AML-193 (cell line): ENCODE measurements at places on chromosomes 6 and 20.

DNA sequence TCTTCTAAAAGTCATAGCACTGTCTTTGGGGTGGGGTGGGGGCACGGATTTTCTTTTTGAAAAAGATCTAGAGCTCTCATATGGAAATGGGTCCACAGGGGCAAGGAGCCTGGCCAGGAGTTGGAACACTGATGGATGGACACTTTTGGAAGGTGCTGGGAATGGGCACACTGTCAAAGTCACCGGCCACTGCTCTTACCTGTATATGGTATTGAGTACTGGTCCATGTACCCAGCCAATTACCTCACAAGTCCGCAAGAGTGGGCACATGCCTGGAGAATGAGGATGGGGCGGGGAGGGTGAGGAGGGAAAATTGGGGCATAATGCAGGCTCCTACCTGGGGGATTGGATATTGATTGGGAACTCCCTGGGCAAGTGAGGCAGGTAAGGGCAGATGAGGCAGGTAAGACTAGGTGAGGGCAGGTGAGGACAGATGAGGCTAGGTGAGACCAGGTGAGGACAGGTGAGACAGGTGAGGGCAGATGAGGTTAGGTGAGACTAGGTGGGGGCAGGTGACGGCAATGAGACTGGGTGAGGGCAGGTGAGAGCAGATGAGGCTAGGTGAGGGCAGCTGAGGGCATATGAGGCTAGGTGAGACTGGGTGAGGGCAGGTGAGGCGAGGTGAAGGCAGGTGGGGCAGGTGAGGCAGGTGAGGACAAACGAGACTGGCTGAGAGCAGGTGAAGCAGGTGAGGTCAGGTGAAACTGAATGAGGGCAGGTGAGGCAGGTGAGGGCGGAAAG lies 167.9 kb downstream of the NRN1 start:
- no peak for DNase-seq

- no peak for DNase-seq
Measured at GRCh38 chr20:46213946-46214823, 94.1 kb downstream of the CDH22 start.

- no peak for DNase-seq
Measured at GRCh38 chr6:33211666-33212422, 3.5 kb downstream of the RING1 start.

GRCh38 chr6:85346196-85346595 lies 103.7 kb upstream of the NT5E start:
- DNase-seq = no peak

DNA sequence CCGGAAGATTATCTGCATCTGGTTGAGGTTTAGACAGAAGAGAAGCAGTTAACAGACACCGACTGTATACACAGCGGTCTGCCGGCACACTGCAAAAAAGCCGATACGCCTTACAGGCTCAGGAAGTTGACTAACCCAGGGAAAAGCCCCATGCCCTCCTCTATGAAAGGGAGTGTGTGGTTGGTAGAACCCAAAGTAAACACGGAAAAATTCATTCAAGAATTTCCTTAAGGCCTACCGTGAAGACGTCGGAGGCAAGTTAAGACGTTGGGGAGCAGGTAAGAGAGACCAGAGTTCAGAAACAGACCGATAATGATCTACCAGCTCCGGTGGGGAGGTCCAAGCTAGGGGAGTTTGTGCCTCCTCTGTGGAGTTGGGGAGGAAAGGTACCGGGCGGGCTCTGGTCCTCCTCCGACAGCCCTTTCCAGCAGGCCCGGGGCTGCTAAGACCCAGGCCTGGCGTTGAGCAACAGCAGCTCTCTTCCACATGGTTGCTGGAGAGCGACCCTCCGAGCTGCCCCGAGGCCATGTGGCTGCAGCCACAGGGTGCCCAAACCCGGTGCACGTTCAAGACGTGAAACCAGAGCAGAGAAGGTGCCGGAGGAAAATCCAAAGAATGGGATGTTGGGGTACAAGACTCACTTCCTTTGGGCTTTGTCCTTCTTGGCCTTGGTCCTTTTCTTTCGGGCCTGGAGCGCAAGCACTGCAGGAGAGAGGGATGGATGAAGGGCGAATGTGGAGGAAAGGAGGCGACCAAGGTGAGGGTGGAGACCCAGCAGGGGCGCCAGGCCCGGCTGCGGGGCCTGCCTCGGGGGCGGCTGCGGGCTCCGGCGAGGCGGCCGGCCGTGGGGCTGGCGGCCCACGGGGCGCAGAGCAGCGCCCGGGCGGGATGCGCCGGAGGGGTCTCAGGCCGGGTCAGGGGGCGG lies 809 bp downstream of the SRPK1 start:
- peak; percentile 27 for DNase-seq

DNA sequence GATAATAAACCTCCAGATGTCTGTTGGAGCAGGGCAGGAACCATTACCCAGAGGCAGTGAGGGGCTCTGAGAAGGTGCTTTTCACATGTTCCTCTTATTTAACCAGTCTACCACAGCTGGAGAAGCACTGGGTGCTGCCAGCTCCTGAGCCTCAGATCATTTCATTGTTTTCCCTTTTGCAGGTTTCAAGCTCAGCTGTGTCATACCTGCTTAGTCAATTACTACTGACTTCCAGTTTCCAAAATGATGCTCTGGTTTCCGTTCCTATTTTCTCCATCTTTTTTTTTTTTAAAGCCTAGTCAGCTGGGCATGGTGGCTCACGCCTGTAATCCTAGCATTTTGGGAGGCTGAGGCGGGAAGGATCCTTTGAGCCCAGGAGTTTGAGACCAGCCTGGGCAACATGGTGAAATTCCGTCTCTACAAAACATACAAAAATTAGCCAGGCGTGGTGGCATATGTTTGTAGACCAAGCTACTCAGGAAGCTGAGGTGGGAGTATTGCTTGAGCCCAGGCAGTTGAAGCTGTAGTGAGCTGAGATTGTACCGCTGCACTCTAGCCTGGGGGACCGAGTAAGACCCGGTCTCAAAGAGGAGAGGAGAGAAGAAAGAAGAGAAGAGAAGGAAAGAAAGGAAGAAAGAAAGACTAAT lies 6.7 kb downstream of the FLOT1 start:
- no peak for DNase-seq

DNA sequence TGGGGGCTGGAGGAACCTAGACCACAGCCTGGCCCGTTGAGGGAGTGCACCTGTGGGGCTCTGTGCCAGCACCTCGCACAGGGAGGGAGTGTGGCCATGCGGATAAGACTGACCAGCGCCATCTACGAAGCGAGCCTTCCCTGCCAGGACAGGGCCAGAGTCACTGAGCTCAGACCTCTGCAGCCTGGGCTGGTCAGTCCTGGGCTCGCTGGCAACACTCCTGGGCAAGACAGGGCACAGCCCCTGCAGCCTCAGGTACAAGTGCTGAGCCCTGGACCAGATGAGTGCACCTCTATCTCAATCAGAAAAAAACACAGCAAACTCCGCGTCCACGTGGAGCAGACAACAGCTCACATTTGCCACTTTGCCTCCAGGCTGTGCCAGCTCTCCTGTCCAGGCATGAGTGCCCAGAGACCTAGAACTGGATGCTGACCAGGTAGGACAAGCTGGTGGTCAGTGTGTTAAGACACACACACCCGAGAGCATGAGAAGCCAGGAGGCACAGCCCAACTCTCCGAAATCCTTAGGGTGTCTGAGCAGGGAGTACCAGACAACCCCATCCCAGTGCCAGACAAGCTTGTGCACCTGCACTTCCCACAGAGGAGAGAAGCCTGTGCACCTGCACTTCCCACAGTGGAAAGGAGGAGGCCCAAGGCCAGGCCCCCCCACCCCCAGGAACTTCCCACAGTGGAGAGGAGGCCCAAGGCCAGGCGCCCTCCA lies 4.9 kb downstream of the ARFRP1 start:
- no peak for DNase-seq

DNA sequence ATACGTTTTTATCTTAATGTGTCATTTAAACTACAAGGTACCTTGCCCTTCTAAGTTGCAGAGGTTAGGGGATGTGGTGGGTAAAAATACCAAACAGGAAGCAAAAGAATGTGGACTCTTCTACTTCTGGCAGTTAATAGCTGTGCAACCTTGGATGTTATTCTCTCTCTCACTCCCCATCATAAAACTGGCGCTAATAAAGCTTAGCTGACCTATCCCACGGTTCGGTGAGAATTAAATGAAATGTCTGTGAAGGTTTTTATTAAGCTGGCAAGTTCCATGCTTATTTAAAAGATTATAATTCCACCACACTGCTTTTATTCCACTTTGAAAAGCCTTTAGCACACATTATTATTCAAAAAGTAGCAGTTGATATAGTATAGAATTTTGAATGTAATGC lies 127.8 kb upstream of the SLC22A23 start:
- no peak for DNase-seq

GRCh38 chr6:137465378-137466009 lies 28.7 kb downstream of the OLIG3 start:
- no peak for DNase-seq

GRCh38 chr20:24738981-24739633 lies 210.0 kb upstream of the CST7 start:
- DNase-seq = no peak

- DNase-seq = no peak
Measured at GRCh38 chr20:58637466-58638213, 13.4 kb upstream of the STX16 start.

- DNase-seq = no peak
Measured at GRCh38 chr6:83708970-83709747, at the start of gene SNAP91. SNAP91 (minus strand) TSS chr6:83709101; CDS start chr6:83707927, 1,174 bp downstream.

- DNase-seq = no peak
Measured at GRCh38 chr6:3789896-3790558, 38.5 kb upstream of the PXDC1 start.

DNA sequence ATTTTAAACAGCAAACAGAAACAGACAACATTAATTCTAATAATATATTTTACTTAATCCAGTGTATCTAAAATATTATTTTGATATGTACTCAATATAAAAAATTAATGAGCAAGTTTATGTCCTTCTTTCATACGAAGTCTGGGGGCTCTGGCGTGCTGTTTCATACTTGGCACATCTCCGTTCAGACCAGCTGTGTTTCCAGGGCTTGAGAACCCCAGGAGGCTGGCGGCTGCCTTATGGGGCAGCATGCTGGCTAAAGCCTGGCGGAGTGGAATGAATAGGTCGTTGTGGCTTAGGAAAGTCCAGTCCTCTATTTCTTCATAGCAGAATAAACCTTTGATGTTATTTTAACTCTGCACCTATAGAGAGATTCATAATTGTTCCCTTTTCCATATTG lies 43.3 kb downstream of the DUSP22 start:
- DNase-seq = no peak

DNA sequence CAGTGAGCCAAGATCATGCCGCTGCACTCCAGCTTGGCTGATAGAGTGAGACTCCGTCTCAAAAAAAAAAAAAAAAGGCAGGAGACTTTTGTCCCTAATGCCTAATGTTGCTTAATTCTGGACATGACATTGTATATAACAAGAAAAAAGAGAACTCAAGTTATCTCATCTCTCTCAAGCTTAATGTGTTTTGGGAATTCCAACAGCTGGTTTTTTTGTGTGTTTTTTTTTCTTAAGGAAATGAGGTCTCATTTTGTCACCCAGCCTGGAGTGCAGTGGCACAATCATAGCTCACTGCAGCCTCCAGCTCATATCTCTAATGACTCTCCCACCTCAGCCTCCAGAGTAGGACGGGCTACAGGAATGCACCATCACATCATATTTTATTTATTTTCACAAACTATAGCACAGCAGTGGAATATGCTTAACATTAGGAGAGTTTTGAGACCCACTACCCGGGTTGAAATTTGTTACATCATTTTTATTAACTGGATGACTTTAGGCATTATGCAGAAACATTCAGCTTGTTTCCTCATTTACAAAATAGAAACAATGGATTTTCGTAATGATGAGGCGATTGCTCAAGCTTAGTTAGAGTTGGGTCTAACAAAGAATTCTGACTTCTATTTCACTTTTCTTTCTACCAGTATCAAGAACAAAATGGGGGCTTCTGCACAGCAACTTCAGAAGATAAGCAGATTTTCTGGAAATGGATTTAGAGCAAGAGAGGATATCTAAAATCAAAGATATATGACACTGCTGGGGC lies 104.1 kb upstream of the BTN3A2 start:
- DNase-seq = peak; percentile 35

DNA sequence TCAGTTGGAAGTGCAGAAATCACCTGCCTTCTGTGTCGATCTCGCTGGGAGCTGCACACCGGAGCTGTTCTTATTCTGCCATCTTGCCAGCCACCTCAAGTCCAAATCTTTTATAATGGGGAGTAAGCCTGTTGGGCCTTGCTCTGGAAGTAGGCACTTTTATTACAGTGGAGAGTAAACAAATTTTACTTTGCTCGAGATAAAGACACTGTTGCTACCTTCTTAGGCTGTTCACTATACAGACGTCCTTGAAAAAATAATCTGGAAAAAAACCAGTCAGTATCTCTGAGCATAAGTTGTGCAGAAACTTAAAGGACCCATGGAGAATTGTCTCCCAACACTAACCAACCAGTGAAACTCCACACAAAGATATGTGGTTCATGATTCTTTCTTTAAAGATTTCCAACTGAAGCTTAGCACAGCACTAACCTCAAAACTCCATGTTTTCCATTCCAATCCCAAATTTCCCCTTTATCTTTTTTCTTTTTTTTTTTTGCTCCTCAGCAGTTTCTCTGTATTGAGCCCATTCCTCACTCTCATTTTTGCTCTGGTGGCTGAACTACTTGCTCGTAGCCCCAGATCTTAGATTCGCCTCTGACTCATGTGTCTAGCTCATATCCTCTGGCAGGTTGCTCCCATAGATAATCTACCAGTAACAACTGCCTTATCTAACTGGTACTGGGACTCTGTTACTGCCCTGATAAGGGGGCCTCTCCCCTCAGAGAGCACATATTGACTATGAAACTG lies 34.3 kb upstream of the COL9A1 start:
- DNase-seq = no peak

GRCh38 chr6:31776989-31777666 lies at the start of gene VWA7:
VWA7 (minus strand) TSS chr6:31777328; CDS start chr6:31776779, 549 bp downstream.
- peak; percentile 9 for DNase-seq

DNA sequence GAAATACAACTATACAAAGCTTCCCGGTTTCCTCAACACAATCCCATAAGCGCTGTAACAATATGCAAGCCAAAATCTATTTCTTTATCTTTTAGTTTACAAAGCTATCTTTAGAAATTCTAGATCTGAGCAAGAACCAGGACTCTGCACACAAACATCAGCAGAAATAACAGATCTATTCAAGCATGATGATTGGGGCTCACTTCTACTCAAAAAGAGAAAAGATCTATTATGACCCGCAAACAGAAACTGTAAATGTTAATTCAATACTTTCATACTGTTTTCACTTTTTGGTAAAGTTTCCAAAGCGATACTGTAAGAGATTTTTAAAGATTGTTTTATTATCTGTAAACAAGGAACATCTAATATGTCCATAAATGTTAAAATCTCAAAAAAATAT lies 86.6 kb downstream of the SESN1 start:
- DNase-seq = no peak

DNA sequence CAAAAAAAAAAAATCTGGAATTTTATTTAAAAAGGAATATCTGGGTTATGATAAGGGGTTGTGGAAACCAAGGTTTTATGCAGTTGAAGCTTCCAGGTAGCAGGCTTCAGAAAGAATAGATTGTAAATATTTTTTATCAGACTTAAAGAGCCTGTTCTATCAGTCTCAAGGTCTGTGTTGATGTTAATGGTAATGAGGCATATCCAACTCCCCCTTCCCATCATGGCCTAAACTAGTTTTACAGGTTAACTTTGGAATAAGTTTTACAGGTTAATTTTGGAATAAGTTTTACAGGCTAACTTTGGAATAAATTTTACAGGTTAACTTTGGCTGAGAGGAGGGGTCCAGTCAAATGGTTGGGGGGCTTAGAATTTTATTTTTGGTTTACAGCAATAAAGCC lies 92.4 kb downstream of the CD24 start:
- DNase-seq = no peak
